Activated CD4-positive, alpha-beta memory T cell treated with anti-CD3 and anti-CD28 coated beads for 36 hours (primary cell): ENCODE measurements at places on chromosomes 11 and 22.
A peak's percentile ranks its signal among the peaks of the same experiment; 100 is the strongest.

GRCh38 chr11:114075891-114076441 is 16.5 kb downstream of the ZBTB16 start:
- DNase-seq: peak; percentile 60

DNA sequence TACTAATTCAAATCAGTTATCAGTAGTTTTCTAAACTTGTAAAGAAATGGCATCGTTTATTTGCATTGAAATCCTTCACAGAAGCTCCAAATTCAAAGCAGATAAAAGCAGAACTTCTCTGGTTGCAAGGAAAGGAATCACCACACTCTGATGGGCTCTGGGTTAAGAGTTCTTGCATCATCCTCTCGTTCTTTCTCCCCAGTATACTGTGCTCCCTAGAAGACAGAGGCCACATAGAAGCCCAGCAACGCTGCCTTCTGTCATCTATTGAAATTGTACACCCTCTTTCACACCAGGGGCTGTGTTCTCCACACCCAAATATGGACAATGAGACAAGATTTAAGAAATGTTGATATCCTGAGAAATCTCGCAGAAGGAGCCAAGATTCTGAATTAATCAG is 29.3 kb downstream of the FAT3 start:
- DNase-seq: no peak

- DNase-seq: peak; percentile 44
Observed at GRCh38 chr11:76598426-76598839, 72.1 kb downstream of the LRRC32 start.

DNA sequence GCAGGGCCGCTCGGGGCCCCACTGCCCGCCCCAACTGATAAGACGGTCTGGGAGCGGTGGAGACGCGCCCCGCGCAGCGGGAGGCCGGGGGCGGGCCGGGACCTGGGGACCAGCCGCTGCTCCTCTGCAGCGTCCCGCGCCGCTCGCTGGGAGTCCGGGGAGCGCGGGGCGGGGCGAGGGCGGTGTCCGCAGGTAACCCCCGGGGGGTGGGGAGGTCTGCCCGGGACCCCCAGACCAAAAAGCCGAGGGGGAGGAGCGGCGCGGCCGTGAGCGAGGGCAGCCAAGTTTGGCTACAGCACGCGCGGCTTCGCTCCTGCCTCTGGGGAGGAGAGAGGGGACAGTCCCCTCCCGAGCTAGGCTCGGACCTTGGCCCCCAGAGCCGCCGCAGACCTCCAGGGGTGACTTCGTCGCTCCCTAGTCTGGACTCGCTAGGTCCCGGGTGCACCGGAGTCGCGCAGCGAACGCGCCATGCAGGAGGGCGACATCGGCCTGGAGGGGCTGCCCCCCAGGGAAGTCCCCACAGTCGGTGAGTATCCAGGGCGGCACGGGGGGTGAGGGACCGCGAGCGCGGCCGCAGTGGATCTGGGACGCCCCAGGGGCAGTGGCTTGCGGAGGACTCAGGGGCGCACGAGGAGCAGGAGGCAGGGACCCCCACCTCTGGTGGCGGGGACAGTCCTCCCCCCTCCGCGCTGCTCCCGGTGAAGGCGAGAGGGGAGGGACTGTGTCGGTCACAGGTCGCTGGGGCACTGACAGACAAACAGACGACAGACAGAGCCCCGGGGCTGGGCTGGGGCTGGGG is 92.3 kb upstream of the ANO1 start:
- no peak for DNase-seq

DNA sequence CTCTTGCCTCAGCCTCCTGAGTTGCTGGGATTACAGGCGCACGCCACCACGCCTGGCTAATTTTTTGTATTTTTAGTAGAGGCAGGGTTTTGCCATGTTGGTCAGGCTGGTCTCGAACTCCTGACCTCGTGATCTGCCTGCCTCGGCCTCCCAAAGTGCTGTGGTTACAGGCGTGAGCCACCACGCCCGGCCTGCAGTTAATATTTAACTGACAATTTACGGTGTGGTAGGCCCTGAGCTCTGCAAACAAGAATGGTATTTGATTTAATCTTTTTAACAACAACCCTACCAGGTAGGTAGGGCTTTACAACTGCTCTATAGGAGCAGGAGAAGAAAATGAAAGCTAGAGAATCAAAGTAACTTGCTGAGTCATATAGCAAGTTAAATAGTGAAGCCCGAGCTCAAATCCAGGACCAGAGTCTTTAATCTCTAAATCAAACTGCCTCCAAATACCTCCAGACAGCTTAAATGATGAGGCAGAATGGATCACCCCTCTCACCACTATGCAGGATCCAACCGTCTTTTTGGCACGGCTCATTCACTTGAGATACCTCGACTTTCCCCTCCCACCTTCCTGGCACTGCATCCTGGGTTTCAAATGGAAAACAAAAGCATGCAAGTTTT is 9.4 kb downstream of the UEVLD start:
- peak; percentile 39 for DNase-seq

- DNase-seq: no peak
Observed at GRCh38 chr11:84594602-84595001, 1032.5 kb downstream of the DLG2 start.

DNA sequence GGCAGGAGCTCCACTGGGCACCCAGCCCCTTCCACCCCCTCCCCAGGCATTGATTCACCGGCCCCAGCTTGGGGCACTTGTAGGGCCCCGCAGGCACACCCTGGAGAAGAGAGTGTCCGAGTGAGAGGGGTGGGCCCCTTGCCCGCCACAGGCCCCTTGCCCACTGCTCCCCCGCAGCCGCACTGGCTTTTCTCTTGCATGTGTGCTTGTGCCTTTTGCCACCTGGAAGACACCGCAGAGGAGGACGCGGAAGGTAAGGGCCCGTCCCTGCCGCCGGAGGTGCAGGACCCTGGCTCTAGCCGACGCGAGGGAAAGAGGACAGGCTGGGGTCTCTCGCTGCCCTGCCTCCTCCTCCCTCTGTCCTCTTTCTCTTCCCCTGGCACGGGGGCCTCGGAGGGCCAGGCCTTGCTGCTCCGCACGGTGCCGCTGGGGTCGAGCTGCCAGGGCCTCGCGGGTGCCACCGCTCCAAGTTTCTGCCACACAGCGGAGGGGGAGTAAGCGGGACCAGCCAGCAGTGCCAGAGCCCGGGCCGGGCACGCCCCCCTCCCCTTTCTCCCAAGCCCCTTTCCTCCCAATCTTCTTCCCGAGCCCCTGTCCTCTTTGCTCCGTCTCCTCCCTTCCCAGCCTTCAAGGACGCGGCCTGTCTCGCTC is 9.5 kb downstream of the TNNT3 start:
- DNase-seq: no peak

DNA sequence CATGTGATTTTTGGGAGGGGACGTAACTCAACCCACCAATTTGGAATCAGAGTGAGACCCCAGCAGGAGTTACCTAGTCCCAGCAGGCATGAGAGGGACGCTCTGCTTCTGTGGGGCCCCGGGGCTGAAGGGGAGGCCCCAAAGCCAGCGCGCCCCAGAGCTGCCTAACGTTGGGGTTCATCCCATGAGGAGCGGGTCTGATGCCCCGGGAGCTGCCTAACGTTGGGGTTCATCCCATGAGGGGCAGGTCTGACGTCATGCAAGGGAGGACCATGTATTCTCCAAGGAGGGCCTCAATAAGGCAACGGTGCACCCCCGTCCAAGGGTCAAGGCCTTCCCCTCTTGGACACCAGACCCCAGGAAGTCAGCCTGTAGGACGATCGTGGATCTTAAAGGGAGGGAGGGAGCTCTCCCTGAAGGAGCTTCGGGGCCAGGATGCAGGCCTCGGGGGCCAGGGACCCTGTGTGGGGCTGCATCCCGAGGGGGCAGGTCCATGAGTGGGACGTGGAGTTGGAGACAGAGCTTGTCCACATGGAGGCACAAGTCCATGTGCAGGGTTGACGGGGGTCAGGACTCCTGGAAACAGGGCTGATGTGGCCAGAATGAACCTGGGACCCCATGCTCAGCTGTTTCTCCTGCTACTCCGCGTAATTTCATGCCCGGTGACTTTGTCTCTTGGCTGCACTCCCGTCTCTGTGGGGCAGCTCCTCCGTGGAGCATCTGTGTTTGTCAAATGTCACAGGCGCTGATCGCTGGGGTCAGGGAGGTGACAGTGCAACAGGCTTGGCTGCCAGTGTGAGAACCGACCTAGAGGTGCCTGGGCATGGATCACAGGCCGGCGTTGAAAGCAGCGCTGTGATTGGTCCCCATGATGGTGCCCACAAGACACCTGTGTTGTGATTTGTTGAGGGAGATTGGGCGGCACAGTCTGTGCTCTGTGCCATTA is 1029.1 kb downstream of the BRD1 start:
- DNase-seq: no peak

DNA sequence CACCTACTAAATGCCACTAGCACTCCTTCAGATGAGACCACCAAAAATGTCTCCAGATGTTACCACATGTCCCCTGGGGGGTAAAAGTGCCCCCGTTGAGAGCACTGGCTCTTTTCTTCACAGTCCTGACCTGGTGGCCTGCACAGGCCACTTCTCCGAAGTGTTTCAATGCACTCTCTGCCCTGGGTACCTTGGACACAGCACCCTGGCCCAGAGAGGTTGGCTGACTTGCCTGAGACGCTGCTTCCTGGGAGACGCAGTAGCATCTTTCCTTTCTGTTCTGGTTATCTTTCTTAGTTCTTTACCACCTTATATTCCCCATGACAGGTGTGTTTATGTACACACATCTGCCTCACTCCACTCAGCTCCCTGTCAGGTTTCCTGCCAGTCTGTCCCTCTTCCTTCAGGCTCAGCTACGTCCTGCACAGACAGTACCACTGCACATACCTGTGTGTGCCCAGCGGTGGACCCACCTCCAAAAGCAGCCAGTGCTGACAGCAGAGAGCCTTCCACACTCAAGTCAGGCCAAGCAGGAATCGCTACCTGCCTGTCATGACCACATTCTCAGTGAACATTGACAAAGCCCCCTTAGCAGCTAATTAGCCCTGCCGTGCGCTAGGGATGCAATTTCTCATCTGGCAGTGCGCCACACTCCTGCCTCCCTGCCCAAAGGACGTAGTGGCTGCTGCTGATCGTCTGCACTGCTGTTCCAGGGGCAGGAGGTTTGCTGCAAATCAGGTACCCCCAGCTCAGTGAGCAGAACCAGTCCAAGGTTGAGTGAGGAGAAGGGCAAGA is 39.0 kb downstream of the FAM83F start:
- no peak for DNase-seq

- no peak for DNase-seq
Observed at GRCh38 chr11:46877580-46877979, 31.5 kb upstream of the CKAP5 start.

DNA sequence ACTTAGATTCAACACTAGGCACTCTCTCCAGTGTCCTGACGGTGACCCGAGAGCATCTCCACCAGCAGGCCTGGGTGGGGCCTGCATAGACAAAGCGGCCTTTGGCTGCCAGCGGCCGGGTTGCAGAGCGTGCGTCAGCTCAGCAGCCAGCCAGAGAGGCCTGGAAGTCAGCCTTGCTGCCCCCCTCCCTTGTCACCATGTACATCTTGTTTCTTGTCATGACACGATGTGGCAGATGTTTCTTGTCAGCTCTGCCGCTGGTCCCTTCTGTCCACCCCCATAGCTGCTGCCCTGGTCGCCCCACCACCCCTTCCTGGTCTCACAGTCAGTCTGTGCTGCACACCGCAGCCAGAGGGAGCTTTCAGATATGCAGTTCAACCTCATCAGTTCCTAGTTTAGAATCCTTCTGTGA is 33.1 kb upstream of the CBX7 start:
- DNase-seq: no peak

GRCh38 chr22:50713571-50714056 is 24.4 kb upstream of the ACR start:
- DNase-seq: no peak

DNA sequence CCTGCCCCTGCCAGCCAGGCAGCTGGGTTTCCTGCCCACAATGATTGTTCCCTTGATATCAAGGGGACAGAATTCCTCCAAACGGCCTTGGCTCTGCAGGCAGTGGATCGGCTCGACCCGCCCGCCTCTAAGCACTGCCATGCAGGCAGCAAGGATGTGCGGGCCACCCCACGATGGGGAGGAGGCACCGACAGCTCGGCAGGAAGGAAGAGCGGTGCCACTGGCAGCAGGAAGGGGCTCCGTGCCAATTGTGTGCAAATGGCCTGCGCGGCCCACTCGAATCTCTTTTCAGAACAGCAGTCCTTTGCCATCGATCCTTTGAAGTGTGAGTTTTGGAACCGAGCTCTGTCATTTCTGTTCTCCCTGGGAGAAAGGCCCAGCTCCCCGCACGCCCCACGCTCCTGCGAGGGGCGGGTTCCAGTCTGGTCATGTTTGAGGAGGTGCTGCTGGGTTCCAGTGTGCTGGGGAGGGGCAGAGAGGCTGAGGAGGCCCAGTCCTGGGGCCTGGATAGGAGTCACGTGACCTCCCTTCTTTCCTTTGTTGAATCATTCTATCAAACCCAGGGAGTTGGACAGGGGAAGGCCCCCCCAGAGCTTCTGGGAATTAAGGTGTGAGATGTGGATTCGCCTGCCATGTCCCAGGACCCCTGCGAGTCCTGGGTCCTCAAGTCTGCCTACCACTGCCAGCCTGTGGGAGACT is 406.0 kb downstream of the CTTN start:
- DNase-seq: no peak

GRCh38 chr22:20905415-20906386 is 11.5 kb upstream of the CRKL start:
- DNase-seq: no peak

GRCh38 chr11:69437876-69438205 is 43.6 kb upstream of the LINC01488 start:
- no peak for DNase-seq

GRCh38 chr22:44185237-44186120 is 4.8 kb downstream of the PARVG start:
- DNase-seq: no peak

DNA sequence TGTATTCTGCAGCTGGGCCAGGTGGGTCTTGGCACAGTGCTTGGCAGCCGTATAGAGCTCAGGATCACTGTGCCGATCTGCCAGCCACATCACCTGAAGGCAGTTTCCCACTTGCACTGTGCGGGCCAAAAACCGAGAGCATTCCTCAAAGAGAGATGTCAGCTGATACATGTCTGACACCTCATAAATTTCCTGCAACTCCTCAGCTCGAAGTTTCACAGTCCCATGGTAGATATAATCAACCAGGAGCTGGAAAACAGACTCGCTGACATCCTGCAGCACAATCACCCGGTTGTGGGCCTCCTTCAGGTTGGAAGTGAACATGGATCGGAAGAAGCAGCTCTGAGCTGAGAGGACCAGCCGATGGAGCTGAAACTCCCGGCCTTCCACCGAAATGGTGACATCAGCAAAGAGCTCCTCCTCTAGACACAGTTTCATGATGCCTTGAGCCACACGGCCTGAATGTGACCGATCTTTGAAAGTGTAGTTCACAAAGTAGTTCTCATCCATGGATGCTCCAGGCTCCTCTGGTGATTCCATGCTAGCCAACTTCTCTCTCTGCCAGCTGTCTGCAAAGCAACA is 1.2 kb downstream of the KBTBD4 start:
- DNase-seq: no peak

- DNase-seq: no peak
Observed at GRCh38 chr11:60477035-60477445, 15.5 kb upstream of the MS4A12 start.

GRCh38 chr11:94895971-94896370 is 77.4 kb downstream of the CWC15 start:
- DNase-seq: no peak
